ENCODE measurements at places on chromosomes 4 and X. TPM values are rescaled to one million over a fixed set of nuclear protein-coding genes. Genes with fewer than 3 reads are reported as not detected.

DNA sequence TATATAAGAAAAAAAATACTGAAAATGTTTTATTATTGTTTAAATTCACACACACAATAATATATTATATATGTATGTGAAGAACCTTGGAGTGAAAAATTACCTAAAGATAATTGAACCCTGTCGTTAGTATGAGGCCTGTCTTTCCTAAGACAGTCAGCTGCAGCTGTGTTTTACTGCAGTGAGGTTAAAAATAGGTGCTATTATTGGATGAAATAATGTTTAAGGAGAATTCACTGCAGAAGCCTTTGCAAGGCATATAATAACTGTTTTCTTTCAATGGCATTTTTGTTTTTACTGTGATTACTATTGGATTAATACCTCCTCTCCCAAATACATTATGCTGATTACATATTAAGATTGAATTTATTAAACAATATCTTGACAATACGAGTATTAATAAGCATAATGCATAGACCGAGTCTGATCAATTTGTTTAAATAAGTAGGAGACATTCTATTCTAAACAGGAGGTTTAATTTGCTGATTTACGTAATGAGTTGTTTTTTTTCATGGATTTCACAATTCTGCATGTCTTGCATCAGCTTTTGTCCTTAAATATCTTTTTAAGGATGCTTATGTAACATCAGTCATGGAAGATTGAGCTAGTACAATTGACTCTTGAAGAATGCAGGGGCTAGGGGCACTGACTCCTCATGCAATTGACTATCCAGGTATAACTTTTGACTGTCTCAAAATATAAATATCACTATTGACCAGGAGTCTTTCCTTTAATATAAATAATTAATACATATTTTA lies 1181.1 kb upstream of the PCDH7 start:
- DNase-seq, result no peak

DNA sequence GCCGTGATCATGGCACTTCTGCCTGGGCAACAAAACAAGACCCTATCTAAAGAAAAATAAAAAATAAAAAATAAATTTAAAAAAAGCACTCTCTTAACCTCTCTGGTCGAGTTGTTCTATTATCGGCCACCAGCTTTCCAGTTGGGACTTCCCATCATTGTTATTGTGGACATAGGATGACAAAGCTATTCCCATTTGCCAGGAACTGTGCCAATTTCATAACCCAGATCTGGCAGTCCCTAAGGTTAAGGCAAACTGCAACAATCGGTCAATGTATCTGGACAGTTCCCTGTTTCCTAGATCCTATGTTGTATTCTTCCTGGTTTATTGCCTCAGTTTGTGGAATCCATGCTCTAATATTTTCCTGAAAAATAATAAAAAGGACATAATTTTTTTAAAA lies 17.8 kb upstream of the ANXA5 start:
- no peak for DNase-seq

- no peak for DNase-seq
Observed at GRCh38 chr4:141432000-141432712, 204.2 kb upstream of the IL15 start.

- DNase-seq, result peak; percentile 50
Observed at GRCh38 chr4:139530833-139531427, 25.1 kb downstream of the SETD7 start.

Gene VMA21
- polyA plus RNA-seq, result 38.8 TPM

Gene SCARB2
- polyA plus RNA-seq, result 16.6 TPM

DNA sequence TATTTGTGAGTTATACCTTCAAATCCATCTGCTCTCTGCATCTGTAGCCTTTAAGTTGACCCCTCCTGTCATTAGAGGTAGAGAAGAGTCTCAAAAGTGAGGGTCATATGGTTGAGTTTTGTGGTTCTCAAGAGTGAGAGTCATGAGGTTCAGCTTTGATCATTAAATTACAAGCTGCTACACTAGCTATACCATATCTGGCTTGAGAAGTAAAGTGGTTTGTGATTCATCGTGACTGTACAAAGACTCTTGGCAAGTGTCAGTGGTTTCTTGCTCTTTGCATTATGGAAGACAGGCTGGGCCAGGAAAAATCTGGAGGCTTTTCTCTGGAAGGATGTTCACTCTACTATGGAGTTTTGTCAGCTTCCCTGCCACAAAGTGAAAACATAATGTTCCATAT lies 170.6 kb downstream of the ZC4H2 start:
- DNase-seq, result no peak

- DNase-seq, result no peak
Observed at GRCh38 chr4:16224264-16225166, 1.8 kb downstream of the TAPT1 start.

Gene SPATA4
- polyA plus RNA-seq, result not detected

- DNase-seq, result no peak
Observed at GRCh38 chr4:121324331-121324730, 56.5 kb downstream of the QRFPR start.

- no peak for DNase-seq
Observed at GRCh38 chr4:149961876-149962597, 116.2 kb upstream of the DCLK2 start.

Gene CT45A5
- polyA plus RNA-seq, result not detected

DNA sequence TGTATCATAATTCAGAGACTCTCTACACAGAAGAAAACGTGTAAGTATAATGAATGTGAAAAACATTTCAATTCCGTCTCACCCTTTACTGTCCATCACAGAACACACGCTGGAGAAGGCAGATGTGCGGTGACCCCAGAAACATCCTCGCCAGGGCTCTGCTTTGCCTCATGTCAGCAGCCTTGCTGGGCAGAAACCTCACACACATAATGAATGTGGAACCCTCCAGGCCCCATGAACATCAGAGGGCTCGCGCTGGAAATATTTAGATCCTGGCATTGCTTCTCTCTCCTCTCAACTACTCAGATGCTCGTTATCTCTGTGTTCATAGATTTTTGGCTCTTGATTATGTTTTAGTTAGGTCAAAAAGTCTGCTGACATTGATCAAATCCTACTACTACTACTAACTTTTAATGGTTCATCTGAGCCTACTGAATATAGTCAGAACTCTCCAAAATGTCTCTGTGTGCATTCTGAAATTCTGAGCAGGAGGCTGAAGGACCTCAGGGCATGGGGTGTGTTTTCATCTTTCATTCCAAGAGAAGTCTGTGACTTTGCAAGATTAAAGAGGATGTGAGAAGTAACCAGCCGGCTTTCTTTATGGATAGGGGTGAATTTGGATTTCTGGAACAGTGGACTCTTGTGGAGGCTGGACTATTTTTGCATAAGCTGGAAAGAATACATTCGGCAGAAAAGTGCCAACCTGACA lies 27.0 kb downstream of the SMIM43 start:
- no peak for DNase-seq

GRCh38 chr4:25013756-25014661 lies 16.7 kb downstream of the LGI2 start:
- DNase-seq, result no peak

- no peak for DNase-seq
Observed at GRCh38 chr4:7771056-7771455, 168.6 kb downstream of the AFAP1 start.

Gene BEND2
- polyA plus RNA-seq, result not detected

DNA sequence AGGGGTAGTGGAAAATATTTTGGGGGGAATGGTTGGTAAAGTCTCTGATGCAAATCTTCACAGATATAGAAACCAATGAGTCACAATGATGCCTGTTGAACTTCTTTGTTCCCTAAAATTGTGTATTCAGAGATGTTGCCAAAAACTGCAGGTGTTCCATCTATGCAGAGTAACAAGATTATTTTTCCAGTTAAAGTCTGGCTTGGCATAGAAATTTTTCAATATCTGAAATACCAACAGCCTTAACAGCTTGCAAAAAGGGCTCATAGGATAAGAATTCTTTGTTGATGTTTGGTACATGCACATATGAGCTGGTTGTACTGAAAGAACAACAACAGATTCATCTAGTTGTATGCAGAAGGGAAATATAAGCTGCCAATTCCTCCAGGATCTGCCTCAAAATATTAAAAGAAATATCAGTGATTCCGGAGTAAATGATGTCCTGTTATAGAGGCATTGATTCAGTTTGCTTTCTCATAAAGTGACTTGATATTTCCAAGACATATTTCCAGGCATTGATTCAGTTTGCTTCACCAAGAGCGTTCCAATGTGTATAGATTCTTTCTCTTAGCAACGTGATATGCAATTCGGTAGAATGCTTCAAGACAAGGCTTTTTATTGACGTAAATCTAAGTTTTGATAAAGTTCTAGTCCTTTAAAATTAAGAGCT lies 564.4 kb downstream of the TMA16 start:
- no peak for DNase-seq

Gene FAT1
- not detected for polyA plus RNA-seq

Gene NEUROG2
- not detected for polyA plus RNA-seq

- DNase-seq, result no peak
Observed at GRCh38 chr4:164890691-164891090, 13.7 kb downstream of the APELA start.

Gene TLR1
- polyA plus RNA-seq, result 53.9 TPM

DNA sequence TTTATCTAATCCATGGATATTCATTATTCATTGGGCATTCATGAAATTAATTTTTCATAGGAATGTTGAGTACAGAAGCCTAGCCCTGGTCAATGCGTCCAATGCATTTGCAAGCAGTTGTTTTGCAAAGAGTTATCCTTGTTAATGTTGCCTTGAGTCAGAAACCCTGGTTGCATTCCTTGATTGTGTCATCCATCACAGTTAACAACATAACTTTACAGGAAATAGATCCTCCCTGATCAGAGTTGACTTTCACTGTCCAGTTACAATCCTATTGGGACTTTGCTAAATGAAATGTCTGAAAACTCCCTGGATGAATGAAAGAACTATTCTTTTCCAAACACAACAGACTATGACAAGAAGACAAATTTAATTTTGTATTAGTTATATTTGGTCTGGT lies 924.3 kb upstream of the SLIT2 start:
- DNase-seq, result no peak

DNA sequence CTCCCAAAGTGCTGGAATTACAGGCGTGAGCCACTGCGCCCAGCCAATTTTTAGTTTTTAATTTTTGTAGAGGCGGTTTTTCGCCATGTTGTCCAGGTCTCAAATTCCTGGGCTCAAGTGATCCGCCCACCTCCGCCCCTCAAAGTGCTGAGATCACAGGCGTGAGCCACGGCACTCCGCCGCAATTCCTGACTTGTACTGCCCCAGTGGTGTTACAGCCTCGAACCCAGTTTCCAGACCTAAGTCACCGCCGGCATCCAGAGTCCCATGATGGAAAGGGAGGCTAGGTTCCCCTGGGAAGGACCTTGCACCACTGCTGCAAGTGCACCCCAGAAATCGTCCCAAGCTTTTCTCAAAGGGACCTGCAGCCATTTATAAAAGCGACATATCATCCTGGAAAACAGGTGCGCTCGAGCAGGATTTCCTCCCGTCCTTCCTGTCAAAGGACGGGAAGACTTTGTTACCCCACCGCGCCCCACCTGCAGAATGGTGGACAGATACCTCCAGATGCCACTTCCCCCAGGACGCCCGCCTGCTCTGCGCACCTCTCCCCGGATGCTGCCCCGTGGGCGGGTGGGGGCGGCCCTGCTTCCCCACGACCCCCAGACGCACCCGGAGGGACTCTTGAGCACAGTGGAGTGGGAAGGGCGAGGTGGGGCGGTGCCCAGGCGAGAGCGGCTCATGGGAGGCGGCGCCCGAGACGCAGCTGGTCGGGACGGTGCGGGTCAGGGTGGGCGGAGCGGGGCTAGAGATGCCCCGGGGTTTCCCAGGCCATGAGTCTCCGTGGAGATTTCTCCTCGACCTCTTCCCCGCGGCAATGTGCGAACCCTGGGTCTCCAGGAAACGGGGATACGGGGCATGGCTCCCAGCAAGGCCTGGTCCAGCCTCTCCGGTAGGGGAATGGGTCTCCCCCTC lies 947 bp upstream of the RPL10 start:
- peak; percentile 71 for DNase-seq

GRCh38 chrX:14798805-14799397 lies 74.0 kb downstream of the FANCB start:
- no peak for DNase-seq

DNA sequence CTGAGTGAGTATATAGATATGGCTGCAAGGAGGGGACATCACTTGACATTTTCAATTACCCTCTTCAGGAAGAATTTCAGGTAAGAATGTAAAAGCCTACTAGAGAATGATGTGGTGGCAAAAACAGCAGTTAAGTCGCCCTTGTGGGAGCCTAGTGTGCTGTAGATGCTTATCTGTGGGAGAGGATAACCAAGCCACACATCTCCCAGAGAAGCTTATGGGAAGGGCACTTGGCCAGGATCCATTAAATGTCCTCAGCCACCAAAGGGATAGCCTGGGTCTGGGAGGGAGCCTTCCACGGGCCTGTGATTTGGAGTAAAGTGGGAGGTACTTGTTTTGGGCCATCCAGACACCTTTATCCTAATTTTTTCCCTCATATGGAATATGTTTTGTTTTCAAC lies 41.3 kb upstream of the BCLAF3 start:
- DNase-seq, result no peak

Gene GPR82
- polyA plus RNA-seq, result 0.25 TPM

DNA sequence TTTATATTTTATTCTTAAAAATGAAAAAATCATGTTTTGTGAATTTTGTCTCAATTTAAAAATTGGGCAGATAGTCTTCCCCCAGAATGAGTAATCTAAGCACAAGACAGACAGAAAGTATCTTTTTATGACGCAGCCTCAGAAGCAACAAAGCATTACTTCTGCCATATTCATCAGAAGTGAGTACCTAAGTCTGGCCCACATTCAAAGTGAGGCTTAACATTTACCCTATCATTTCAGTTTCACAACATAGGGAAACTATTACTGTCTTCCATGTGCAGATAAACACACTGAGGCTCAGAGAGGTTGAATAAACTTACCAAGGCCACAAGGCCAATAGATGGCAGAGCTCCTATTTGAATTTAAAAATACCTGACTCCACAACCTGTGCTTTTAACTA lies 4.4 kb upstream of the PRDX4 start:
- DNase-seq, result peak; percentile 4

GRCh38 chrX:11881485-11882170 lies 123.6 kb downstream of the MSL3 start:
- DNase-seq, result no peak

DNA sequence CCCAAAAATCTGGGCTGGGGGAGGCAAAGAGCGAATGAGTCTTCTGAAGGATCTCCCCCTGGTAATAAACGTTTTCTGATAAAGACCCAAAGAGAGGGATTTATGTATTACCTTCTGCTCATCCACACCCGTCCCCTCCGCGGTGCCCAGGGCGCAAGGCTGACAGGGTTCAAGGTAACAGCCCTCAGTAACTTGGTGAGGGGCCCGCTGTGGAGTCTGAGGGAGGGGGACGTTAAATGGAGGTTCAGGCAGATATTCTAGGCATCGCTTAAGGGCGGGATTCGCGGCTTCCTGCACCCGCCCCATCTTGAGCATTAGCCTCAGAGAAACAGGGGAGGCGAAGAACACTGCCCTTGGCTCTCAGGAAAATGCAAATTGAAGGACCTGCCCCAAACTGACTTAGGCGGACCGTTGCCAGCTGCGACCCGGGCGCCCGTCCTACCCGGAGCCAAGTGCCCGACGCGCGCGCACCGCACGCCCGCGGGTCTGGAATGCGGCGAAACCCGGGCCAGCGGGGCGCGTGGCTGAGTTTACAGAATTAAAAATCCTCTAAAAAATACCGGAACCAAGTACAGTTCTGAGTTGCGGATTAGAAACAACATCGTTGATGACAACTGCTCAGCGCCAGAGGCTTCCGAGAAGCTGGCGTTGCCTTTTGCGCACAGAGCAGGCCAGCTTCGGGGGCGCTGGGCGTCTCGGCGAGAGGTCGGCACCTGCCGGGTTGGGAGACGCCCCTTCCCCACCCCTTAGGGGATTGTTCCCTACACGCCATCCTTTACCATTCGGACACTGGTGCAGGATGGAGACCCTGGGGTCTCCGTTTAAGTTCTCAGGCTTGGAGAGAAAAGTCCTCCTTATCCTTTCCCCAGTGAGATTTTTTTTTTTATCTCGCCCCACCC lies 2.8 kb downstream of the HELT start:
- no peak for DNase-seq

GRCh38 chr4:115629270-115629669 lies 515.9 kb upstream of the NDST4 start:
- no peak for DNase-seq

Gene NDP
- polyA plus RNA-seq, result not detected

All from naive B cell (primary cell).